ENCODE measurements at places on chromosomes 7 and 10.

DNA sequence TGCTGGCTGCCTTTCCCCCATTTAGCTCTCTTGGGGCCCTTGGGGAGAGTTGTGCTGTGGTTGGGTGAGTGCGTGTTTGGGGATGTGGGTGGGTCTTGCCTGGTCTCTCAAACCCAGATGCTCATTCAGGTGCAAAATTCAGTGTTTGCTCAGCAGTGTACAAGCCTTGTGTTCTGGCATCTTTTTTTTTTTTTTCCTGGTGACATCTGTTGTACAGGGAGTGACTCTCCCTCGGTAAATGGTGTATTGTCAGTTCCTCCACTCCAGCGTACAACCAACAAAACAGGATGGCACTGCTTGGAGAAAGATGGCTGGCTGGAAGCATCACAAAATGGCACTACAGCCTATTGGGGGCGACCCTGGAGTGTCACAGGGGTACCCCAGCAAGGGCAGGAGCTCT lies 75.5 kb downstream of the LRMDA start:
- DNase-seq: no peak

DNA sequence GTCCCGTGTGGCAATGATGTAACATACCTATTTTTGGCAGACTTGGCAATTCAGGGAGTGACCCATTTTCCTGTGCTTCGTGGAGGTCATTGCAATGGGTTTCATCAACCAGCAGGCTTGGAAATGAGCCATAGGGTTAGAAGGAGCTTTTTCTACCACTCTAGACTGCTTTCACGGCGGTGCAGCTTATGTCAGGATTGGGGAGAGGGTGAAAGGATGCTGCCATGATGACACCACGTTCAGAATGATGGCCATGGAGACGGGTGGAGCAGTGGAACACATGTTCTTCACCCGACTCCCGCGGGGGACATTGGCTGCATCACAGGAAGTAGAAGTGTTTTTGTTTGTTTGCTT lies 220.2 kb downstream of the EMX2 start:
- DNase-seq: no peak

DNA sequence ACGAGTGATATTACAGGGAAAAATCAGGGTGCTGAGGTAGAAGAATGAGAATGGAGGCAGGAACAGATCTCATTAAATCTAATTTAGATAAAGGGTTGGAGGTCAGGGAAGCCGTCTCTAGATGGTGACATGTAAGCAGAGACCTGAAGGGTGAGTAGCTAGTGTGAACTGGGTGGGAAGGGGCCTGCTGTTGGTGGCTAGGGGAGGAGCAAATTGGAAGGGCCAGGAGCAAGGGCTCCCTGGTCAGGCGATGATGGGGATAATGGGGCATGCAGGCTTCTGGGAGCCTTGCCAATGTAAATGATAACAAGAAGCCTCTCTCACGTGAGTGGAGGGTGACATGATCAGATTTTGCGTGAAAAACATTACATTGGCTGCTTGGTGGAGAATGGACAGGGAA lies 76.3 kb downstream of the WDFY4 start:
- no peak for DNase-seq

DNA sequence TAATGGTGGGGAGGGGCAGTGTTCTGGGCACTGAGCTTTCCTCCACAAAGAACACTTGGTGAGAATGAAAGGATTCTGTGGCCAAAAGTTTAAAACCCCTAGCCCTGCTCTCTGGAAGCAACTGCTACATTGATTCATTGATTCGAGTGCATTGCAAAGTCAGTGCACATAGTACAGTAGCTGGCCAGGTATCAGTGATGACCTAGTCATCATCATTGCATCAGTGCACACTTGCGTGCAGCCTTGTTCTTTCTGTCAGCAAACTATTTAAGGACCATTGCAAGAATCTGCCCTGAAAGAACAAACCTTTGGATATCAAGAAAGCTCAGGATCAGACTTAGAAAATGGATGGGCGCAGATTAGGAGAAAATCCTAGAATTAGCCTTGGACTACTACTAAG lies 47.4 kb downstream of the CUL1 start:
- no peak for DNase-seq

- no peak for DNase-seq
These were observed 222.4 kb upstream of the GNAI1 start for GRCh38 chr7:79912213-79912633.

DNA sequence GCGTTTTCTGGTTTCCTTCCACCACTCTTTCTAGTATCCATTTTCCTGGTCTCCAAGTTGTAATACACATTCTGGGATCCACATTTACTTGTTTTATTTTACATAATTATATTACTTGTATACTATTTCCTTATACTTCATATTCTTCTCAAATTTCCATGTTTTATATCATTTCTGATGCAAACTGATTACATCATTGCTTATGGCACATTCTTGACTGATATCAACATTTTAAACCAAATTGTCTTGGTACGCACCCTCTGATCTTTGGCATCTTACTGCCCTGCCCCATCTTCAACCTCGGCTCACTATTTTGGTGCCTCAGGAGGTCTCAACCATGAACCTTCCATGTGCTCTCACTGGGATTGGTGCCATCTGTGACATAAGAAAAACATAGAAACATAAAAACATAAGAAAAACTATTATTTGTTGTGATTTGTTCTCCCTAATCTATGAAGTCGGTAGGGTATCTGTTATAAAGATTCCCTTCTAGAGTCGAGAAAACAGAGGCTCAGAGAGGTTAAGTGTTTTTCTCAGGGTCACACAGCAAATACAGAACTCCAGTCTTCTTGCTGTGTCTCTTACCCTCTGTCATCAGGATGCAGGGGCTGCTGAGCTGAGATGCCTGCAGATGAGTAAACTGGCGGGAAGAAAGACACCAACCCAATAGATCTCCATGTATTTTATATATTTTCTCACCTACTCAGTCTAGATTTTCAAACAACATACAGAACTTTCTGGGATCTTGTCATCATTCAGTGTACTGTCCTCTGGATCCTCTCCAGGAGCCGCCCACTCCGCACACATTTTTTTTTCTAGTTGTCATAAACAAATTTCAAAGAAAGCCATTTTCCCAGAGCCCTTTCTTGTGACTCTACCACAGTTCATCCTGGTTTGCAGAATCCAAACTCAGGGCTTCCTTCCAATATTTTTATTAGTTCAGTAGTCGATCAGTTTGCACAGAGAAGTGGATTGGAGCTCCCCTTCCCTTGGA lies 79.5 kb downstream of the PARP12 start:
- DNase-seq: no peak

GRCh38 chr10:102229810-102230263 lies 3.7 kb downstream of the ELOVL3 start:
- peak; percentile 81 for DNase-seq

DNA sequence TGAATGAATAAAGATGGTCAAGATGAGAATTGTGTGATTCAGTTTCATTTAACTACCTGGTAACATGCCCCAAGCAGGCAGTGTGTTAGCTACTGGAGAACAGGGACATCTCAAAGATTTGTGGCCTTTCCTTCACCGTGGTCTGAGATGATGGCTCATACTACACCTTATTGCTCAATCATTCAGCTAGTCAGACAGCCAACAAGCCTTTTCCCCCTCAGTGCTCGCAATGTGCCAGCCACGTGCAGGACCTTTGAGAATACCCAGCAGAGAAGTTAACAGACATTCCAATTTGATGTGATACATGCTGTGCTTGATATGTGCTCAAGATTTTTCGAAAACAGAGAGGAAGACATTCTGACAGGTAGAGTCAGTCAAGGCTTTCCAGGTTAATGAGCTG lies 562.8 kb downstream of the SUGCT start:
- no peak for DNase-seq

- DNase-seq: no peak
These were observed 24.2 kb upstream of the UNC5B start for GRCh38 chr10:71188201-71188600.

- no peak for DNase-seq
These were observed 25.2 kb downstream of the ADAP1 start for GRCh38 chr7:929311-929711.

- no peak for DNase-seq
These were observed 3.3 kb upstream of the OPN4 start for GRCh38 chr10:86651021-86651471.

DNA sequence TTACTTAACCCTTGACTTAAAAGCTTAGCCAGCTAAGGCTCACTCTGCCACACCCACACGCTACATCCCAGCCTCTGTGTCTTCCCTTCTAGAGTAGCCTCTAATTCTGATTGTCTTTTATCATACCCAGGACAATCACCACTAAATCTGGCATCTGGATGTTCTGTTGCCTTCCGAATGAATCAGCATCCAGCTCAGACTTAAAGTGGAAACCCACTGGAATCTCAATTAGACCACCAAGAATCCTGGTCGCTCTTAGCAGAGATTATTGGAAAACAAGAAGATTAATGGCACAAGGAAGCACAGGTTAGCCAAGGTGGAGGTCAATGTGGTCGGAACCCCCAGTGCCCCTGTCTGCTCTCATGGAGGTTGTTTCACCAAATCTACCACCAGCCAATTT lies 404.2 kb upstream of the FOXK1 start:
- no peak for DNase-seq

- no peak for DNase-seq
These were observed 8.0 kb downstream of the DLX5 start for GRCh38 chr7:97016381-97017191.

GRCh38 chr7:45978010-45978681 lies 57.1 kb upstream of the IGFBP3 start:
- DNase-seq: no peak

- no peak for DNase-seq
These were observed 52.0 kb downstream of the JAZF1 start for GRCh38 chr7:28128608-28129007.

- DNase-seq: no peak
These were observed 3.1 kb upstream of the ETV1 start for GRCh38 chr7:13992596-13992964.

DNA sequence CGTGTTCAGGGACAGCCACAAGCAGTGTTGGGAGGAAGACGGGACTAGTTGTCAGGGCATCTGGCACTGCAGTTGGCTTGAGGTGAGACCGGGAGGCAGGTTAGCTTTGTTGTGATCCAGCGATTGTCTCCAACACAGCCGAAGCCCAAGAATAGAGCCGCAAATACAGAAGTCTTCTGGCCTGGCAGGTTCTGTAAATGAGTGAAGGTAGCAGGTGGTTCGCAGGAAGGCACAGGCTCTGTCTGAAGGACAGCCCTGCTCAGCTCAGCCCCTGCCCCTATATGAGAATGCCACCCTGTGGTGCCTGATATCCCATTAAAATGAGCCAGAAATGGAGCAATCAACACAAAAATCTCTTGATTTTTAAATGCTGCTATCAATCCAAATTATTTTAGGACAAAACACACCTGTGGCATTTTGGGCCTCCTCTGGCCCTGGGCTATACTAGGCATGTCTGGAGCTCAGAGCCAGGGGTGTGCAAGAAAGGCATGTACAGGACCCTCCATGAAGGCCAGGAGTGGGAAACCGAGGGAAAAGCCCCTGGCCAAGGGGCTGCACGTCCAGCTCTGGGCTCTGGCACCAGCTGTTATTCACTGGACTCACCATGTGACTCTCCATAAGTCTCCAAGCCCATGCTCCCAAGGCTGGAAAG lies 11.2 kb upstream of the C10orf71 start:
- no peak for DNase-seq

GRCh38 chr7:44484482-44485313 lies 5.8 kb downstream of the NUDCD3 start:
- no peak for DNase-seq

- no peak for DNase-seq
These were observed 63.4 kb upstream of the NPTX2 start for GRCh38 chr7:98553666-98554065.

- no peak for DNase-seq
These were observed 8.3 kb downstream of the CALD1 start for GRCh38 chr7:134787720-134788119.
